Activated naive CD8-positive, alpha-beta T cell treated with anti-CD3 and anti-CD28 coated beads, Interleukin-2, amount 10 ng/mL, durations not matched to agents 7 days and 5 days (primary cell): ENCODE measurements at places on chromosomes 7 and 10.

GRCh38 chr7:73647725-73648592 is 19.7 kb upstream of the VPS37D start:
- no peak overlapping the region for H3K27ac ChIP-seq
- peak; percentile 55 for DNase-seq
- peak overlapping the region; percentile 64 for H3K4me3 ChIP-seq
- peaks cover 73% of the 10 kb centered on the region for H3K27me3 ChIP-seq

DNA sequence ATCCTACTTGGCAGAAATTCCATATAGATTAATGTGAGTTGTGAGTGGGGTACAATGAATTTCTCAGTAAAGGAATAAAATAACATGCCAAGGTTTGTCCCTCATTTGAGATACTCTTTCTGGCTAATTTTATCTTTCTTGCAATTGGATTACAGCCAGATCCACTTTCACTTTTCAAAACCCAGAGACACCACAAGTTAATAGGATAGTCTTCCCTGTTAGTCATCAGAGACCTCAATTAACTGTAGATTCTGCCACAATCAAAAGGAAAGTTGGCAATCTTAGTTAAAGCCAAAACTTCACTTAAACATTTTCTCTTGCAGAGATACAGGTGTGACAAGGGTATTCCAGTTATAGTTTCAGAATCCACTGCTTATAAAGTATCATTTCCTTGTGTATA is 91.4 kb upstream of the PHYHIPL start:
- H3K4me1 ChIP-seq = no peaks in the 10 kb centered on the region
- H3K27ac ChIP-seq = no peak overlapping the region
- DNase-seq = no peak
- H3K27me3 ChIP-seq = no peaks in the 10 kb centered on the region
- no peaks in the 10 kb centered on the region for H3K36me3 ChIP-seq

DNA sequence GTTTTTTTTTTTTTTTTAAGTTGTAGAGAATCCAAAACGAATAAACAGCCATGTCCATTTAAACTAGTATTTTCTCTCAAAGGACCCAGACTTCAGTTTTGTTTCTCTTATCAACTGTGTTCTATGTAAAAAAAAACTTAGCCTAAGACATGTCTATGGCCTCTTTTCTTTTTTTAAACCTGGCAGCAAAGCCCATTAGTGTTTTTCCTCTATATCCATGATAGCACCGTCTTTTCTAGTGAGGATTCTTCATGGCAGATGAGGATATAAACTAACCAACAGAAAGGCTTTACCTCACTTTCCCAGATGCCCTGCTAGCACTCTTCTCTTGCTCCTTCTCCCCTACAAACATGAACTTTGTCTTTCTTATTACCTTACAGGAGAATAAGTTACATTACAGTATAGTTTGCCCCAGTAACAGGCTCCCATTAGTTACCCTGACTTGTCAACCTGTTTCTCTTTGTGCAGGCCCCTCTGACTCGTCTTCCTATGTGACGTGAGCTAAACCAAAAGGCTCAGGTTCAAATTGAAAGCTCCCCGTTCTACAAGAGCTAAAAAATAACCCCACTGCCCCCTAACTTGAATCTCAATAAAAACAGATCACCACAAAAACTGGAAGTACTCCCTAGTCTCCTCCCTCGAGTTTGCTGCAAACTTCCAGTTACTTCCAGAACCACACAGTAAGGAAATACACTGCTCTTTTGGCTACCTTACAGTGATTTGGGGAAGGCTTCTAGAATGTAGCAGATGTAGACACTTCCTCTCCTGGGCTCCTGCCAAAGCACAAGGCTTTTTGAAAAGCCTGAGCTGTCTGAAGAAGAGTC is 20.1 kb downstream of the P4HA1 start:
- H3K27ac ChIP-seq = peak overlapping the region; percentile 81
- H3K27me3 ChIP-seq = no peaks in the 10 kb centered on the region

- no peak overlapping the region for H3K4me3 ChIP-seq
- DNase-seq = no peak
- H3K27me3 ChIP-seq = no peaks in the 10 kb centered on the region
- no peak overlapping the region for H3K27ac ChIP-seq
- peaks cover 21% of the 10 kb centered on the region for H3K36me3 ChIP-seq
Observed at GRCh38 chr7:127758845-127759244, 106.9 kb downstream of the SND1 start.

DNA sequence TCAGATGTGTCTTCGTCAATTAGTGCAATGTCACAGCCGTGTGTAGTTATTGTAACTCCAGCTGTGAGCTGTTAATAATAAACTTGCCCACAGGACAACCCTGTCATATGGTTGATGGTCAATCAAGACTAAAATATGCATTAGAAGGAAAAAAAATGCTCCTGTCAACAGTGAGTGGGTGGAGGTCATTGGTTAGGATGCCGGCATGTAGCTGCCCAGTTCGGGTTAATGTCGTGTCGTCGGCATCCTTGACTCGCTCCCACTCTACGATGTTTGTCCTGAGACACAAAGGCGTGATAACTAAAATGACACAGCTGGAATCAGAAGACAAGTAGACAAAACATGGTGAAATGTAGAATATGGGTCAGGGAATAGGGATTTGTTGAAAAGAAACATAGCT is 442.8 kb upstream of the NPVF start:
- H3K27me3 ChIP-seq = peaks cover 8% of the 10 kb centered on the region
- H3K27ac ChIP-seq = no peak overlapping the region
- H3K4me1 ChIP-seq = no peaks in the 10 kb centered on the region
- DNase-seq = no peak
